ENCODE measurements at places on chromosomes 16 and 17.
A peak's percentile ranks its signal among the peaks of the same experiment; 100 is the strongest.

- DNase-seq: no peak
Observed at GRCh38 chr17:47252766-47253512, 688 bp upstream of the ITGB3 start.

- DNase-seq: no peak
Observed at GRCh38 chr17:67659028-67659427, 58.7 kb upstream of the NOL11 start.

- no peak for DNase-seq
Observed at GRCh38 chr16:57658130-57658877, 9.8 kb upstream of the ADGRG3 start.

GRCh38 chr17:36089888-36090836, at the start of gene CCL3:
Gene CCL3, minus strand, starts transcription at chr17:36090143. Its CDS starts 85 bp downstream, at chr17:36090058.
- DNase-seq: peak; percentile 71

DNA sequence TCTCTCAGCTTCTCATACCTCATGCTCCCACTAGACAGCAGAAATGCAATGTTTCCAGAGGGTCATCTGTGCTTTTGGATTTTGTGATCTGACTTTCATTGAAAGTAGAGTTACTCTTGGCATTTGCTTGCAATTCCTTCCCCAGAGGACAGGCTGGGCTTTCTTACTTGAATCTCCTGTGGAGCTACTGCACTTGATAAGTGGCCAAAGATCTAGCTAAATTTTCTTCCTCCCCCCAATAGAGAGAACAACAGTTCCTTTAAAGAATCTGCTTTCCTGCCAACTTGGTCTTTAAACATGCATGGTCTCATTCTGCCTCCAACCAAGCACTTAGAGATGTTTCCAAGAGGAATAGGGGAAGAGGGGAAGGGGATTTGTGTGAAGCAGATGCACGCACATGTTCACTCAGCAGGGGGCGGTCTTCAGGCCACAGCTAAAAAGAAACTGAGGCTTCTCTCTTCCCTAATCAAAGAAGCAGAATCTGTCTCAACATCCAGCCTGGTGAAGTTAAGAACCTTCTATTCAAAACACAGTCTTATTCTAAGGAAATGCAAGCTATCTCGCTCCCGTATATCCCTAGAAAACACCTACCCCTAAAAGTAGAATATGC, 229.6 kb downstream of the ZFHX3 start:
- DNase-seq: no peak

DNA sequence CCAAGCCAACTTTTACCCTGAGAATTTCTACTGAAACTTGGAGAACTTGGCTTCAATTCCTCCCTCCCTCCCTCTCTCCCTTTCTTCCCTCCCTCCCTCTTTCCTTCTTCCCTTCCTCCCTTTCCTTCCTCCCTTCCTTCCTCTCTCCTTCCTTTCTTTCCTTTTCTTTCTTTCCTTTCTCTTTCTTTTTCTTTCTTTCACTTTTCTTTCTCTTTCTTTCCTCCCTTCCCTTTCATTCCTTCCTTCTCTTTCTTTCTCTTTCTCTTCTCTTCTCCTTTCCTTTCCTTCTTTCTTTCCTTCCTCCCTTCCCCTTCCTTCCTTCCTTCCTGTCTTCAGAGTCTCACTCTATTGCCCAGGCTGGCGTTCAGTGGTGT, 268.1 kb upstream of the SDK2 start:
- DNase-seq: no peak

- peak; percentile 87 for DNase-seq
Observed at GRCh38 chr16:86519649-86520316, 9.5 kb downstream of the FOXF1 start.

DNA sequence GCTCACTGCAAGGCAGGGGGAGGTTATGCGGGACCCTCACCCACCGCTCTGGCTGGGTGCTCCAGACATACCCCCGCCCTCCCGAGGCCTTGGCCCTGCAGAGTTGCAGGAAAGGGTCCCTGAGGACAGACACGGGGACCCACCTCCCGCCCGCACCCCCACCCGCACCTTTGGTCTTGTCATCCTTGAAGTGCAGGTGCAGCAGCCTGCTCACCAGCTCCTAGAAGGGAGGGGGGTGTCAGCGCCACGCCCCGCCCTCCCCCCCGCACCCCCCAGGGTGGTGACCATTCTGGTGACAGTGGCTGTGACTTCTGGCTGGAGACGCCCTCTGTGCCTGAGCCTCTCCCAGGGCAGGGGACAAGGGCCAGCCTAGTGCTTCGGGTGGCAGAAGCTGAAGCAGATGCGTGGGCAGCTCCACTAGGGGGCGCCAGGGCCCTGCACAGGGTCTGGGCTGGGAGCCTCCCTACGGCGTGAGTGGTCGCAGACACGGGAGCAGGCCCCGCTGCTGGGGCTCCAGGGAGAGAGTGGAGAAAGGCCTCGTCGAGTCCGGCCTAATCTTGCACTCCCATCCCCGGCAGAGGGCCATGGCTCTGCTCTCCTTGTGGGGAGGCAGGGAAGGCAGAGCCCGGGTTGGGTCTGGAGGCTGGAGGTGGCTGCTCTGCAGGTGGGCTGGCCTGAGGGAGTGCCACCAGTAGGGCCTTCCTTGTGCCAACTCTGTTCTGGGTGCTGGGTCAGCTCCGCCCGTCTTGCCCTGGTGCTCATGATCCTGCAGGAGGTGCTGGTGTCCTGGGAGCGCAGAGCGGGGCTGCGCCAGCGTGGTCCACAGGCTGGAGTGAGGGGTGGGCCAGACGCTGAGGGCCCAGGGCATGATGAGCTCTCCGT, 2.7 kb downstream of the CENPX start:
- peak; percentile 91 for DNase-seq

GRCh38 chr17:62179525-62180161, 114.6 kb upstream of the MED13 start:
- DNase-seq: no peak

GRCh38 chr16:11327277-11328171, 17.7 kb upstream of the RMI2 start:
- DNase-seq: peak; percentile 74

GRCh38 chr16:67529582-67530012, 968 bp downstream of the RIPOR1 start:
- DNase-seq: no peak

DNA sequence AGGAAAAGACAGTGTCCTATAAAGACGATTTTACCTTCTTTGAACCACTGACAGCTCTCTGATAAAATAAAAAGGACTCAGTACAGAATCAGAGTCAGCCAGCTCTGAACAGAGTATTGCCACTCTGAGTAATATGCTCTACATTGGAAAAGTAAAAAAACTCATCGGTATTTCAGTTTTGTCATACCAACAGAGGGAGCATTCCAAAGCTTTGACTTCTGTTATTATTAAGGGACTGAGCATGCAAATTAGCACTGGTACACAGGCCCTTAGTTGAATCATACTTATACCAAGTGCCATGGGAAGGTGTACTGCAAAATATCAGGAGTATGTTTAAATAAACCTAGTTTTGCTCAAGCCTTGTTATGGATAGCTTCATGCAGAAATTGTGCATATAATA, 509.0 kb upstream of the KIF2B start:
- no peak for DNase-seq

- no peak for DNase-seq
Observed at GRCh38 chr16:24986512-24987303, 28.5 kb downstream of the ARHGAP17 start.

GRCh38 chr17:39655105-39655504, 10.0 kb upstream of the TCAP start:
- no peak for DNase-seq

DNA sequence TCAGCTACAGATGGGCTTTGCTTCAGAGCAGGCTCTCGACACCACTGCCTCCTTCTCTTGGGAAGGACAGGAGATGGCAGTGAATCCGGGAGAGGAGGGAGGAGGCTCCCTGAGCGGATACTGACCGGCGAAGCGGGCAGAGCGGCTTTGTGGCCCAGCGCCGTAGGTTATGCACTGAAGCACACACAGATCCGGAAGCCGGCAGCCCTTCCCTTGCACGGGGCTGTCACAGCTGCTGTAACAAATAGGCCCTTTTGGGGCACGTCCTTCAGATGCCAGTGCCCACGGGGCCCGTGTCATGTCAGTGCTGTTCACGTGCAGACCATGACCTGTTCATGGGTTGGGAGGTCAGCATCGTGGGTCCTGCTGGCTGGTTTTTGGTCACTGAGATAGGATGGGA, 144.7 kb upstream of the CHMP6 start:
- DNase-seq: no peak

DNA sequence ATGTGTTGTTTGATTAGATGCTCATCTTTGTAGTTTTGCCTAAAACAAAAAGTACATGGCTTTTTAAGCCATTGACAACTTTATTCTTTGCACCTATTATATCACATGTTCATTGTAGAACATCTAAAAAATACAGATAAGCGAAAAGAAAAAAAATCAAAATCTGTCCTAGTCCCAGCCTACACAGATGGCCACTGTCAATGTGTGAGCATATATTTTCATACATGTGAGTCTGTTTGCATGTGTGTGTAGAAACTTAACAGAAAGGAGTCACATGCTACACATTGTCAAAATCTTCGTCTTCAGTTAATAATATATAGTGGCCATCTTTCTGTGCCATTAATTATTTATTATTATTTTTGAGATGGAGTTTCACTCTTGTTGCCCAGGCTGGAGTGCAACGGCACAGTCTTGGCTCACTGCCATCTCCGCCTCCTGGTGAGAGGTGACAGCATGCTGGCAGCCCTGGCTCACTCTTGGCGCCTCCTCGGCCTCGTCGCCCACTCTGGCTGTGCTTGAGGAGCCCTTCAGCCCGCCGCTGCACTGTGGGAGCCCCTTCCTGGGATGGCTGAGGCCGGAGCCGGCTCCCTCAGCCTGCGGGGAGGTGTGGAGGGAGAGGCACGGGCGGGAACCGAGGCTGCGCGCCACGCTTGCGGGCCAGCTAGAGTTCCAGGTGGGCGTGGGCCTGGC, 68.5 kb upstream of the AMZ2 start:
- DNase-seq: no peak

GRCh38 chr16:79725051-79725450, 124.5 kb upstream of the MAF start:
- no peak for DNase-seq

GRCh38 chr16:22844416-22844815, 30.5 kb downstream of the HS3ST2 start:
- DNase-seq: no peak

GRCh38 chr17:49576088-49576916, 631 bp downstream of the NXPH3 start:
- no peak for DNase-seq

DNA sequence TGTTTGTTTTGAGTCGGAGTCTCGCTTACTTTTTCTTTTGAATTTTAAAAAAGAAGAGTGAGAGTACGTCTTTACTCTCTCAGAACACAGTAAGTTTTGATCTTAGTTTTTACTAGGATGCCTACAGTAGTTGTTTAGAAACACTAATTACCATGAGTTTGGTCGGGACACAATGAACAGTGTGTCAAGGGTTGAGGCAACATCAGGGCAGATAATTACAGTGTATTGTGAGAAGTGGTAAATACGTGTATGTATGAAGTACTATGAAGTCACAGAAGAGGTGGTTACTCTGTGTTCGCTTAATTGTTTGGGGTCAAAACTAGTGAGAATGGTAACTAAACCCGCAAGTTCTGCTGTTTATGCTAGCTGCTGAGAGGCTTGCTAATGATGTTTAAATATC, 18.2 kb downstream of the PAFAH1B1 start:
- no peak for DNase-seq

DNA sequence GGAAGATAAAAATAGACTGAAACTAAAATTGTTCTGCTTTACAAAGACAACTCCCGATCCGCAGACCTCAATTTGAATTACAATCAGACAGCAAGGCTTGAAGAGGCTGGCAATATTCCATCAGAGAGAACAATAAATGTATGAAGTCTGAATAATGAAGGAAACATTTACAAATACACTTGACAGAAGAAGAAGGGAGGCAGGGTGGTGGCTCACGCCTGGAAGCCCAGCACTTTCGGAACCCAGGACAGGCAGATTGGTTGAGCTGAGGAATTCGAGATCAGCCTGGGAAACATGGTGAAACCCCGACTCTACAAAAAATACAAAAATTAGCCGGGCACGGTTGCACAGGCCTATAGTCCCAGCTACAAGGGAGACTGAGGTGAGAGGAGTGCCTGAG, 14.6 kb downstream of the ODF4 start:
- DNase-seq: no peak

GRCh38 chr17:42365136-42365535, 23.1 kb downstream of the STAT3 start:
- no peak for DNase-seq

DNA sequence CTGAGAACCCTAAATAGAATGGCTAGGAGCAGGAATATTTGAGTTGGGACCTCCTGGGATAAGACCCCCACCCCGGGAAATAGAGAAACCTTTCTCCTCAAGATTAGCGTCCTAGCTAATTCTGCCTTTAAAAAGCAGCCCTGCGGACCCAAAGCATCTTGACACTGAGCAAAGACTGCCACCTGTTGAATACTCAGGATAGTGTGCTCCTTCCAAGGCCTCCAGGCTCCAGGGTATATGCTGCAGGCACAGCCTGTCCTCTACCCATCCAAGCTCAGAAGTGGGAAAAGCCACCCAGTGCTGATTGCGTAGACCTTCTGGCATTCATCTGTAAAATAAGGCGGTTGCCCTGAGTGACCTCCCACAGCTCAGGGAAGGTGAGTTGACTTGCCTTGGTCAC, 456.2 kb upstream of the DYNLRB2 start:
- DNase-seq: peak; percentile 67

- DNase-seq: no peak
Observed at GRCh38 chr17:69764146-69764545, 310.9 kb upstream of the KCNJ16 start.

- no peak for DNase-seq
Observed at GRCh38 chr17:70034158-70034557, 40.9 kb upstream of the KCNJ16 start.

- no peak for DNase-seq
Observed at GRCh38 chr16:3328643-3329042, 23.3 kb downstream of the ZNF75A start.

DNA sequence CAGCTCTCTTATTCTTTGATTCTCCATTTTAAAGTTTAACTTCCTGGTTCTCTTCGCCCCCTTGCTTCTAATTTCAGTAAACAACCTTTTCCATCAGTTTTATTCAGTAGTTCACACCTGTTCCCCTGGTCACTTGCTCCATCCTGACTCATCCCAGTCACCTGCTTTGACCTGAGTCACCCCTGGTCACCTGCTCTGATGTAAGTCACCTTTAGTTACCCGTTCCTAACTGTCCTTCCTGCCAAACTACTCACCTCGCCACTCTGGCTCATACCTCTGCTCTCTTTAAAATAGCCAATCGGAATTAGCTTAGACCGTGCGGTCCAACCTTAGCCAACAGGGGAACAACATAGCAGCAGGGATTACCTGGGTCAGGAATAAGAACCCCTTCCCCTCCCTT, 4.7 kb upstream of the NLRC5 start:
- no peak for DNase-seq

DNA sequence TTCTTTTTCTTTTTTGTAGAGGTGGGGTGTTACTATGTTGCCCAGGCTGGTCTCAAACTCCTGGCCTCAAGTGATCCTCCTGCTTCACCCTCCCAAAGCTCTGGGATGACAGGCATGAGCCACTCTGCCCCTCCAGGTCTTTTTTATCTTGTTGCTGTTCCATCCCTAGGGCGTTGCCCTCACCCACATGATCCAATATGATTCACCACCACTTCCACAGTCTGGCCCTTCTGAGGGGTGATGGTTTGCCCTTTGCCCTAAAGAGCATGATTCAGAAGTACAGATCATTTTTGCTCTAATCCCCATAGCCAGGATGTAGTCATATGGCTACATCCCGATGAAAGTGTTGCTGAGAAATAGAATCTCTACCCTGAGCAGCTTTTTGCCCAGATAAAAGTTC, 18.8 kb downstream of the STX4 start:
- no peak for DNase-seq

All from activated CD4-positive, alpha-beta T cell treated with anti-CD3 and anti-CD28 coated beads, Interleukin-2, amount 10 ng/mL, durations not matched to agents 24 days and 14 days (primary cell).